ENCODE measurements at places on chromosomes 5 and 9.

GRCh38 chr9:116166713-116167112, 13.1 kb downstream of the PAPPA start:
- no peak for DNase-seq

DNA sequence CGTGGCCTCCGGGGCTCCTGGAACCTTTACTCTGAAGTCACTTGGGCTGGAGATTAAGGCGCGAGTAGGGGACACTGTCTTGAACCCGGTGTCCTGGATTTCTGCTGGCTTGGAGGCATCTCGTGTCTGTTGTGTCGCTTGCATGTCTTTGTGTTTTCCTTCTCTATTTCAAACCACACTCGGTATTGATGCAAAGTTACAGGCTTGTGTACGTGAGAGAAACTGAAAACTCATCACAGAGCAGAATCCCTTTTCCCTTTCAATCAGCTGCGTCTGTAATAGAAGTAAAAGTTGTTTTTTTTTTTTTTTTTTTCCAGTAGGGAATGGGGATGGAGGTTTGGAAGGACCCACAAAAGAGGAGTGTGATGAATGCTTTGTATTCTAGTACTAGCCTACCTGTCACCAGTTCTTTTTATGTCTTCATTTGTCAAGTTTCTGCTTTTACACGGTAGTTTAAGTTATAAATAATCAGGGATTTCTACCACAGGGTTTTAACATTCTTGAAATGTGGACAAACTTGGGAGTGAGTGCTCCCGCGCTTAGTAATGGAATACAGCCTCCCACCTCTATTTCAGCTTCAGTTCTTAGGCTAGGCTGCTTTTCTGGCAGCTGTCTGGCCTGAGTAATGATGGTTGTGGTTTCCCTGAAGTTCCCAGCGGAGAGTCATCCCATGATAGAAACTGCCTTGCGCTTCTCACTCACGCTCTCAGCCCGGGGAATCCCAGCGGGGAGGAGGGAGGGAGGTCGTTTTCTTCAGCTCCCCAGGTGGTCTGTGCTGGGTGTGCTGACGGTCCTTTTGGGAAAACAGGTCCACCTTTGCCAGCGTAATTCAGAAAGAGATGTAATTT, 763 bp downstream of the TJP2 start:
- no peak for DNase-seq

GRCh38 chr9:131666774-131667173, 73.1 kb downstream of the RAPGEF1 start:
- no peak for DNase-seq

DNA sequence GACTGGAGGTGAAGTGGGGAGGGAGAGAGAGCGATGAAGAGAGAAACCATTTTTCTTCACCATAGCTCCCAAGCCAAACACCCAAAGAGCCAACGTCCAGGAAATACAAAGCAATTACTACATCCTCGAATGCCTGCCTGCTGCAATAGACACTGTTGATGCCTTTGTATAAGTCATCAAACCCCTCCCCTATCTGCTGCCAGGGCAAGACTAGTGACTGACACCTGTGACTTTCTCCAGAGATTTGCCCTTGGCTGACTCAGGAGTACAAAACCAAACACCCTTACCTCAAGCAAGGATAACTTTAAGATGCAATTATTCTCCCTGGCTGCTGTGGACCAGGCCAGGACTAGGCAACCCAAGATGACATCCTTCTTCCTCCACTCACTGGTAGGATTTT, 81.8 kb upstream of the RASA1 start:
- no peak for DNase-seq

- no peak for DNase-seq
These were observed 171.4 kb upstream of the SLC30A5 start for GRCh38 chr5:68922172-68922987.

DNA sequence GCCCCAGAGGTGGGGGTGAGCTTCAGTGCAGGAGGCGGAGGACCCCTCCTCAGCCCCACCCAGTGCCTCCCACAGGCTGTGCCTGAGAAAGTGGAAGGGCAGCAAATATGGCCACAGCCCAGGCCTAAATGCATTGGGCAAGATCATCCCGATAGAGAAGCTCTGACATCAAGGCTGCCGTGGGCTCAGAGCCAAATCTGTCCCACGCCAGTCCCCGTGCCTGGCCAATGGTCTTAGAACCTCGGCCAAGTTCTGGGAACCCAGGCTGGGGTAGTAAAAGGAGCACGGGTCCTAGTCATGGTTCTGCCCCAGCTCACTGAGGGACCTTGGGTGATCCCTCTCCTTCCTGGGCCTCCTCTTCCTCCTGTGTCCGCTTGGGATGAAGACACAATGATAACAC, 27.7 kb upstream of the TNIP1 start:
- DNase-seq: no peak

- no peak for DNase-seq
These were observed 17.1 kb downstream of the RNF44 start for GRCh38 chr5:176519810-176520720.

GRCh38 chr5:100755435-100755834, 147.6 kb downstream of the ST8SIA4 start:
- no peak for DNase-seq

DNA sequence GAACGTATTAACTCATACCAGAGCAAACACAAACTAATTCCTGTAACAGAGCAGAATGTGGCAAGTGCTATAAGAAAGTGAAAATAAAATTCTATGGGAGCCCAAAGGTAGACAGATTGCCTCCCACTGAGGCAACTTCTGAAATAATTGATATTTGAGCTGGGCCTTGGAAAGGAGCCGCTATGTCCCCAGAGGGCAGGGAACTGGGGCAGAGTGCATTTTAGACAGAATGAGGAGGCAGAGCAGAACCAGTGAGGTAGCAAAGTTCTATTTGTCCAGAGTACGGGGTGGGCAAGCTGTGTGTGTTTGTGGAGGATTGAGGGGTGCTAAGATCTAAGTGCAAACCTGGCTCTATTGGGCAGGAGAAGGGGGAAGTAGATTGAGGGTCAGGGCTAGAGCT, 19.8 kb downstream of the CDO1 start:
- no peak for DNase-seq

- no peak for DNase-seq
These were observed 6.9 kb upstream of the GSN start for GRCh38 chr9:121261107-121261460.

DNA sequence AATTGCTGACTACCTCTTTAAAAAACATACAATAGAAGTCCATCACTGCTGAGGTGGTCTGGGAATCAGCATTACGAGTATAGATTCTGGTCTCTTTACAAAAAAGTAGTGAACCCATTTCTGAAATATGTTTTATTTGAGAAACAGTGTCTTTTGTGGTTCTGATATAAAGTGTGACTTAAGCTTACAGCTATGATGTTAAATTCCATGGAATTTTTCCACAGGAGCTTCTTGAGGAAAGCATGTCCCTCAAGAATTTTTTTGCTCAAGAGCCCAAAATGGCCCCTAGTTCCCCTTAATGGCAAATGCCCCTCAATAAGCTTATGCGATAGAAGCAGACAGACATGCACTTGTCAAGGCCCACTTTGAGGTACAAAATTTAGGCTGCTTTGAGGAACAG, 265.7 kb downstream of the FAM170A start:
- no peak for DNase-seq

GRCh38 chr5:5711112-5711511, 288.6 kb downstream of the ICE1 start:
- DNase-seq: no peak

DNA sequence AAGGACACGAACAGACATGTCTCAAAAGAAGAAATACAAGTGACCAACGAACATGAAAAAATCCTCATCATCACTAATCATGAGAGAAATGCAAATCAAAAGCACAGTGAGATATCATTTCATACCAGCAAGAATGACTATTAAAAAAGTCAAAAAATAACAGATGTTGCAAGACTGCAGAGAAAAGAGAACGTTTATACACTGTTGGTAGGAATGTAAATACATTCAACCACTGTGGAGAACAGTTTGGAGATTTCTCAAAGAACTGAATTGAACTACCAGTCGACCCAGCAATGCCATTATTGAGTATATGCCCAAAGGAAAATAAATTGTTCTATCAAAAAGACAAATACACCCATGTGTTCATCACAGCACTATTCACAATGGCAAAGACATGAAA, 45.7 kb downstream of the FXN start:
- DNase-seq: no peak
